ENCODE measurements at places on chromosomes 11 and 22.

GRCh38 chr11:128244871-128245270, 342.5 kb downstream of the ETS1 start:
- no peak for DNase-seq

GRCh38 chr22:21701384-21701971, 34.1 kb downstream of the YPEL1 start:
- DNase-seq, result no peak

- DNase-seq, result no peak
Measured at GRCh38 chr11:114066046-114066648, 6.6 kb downstream of the ZBTB16 start.

- DNase-seq, result no peak
Measured at GRCh38 chr11:63939397-63939891, 642 bp downstream of the NAA40 start.

GRCh38 chr11:36408498-36409136, 101.5 kb downstream of the TRAF6 start:
- DNase-seq, result no peak

- DNase-seq, result no peak
Measured at GRCh38 chr11:107702109-107702660, 9.7 kb downstream of the SLN start.

DNA sequence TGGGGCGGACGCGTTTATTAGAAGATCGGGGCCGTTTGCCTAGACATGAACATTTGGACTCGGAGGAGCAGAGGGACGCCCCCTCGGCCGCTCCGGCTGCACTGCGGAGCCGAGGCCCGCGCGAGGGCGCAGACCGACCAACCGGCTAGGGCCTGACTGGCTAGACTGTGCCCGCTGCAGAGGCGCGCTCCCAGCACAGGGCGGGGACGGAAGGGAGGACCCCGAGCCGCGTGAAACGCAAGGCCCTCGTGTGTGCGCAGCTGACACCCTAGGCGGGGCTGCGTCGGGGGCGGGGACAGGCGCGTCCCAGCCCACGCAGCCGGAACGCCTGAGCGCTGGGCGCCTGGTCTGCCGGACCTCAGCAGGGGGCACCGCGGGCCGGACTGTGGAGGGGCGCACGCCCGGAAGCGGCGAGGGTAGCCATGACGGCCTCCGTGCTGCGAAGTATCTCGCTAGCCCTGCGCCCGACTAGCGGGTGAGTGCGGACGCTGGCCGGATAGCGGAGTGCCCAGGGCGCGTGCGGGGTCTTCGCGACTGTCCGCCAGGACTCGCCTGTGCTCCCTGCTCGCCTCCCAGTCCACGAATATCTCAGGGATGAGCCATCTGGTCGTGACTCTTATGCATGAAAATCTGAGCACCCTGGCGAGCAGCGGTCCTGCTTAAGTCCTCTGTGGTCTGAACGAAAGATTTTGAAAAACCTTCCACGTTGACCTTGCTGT, at the start of gene MRPL40:
Gene MRPL40, plus strand, starts transcription at position 413 of the 719 bp plus-strand sequence. Its CDS starts 10 bp downstream, at position 423.
- DNase-seq, result peak; percentile 74

DNA sequence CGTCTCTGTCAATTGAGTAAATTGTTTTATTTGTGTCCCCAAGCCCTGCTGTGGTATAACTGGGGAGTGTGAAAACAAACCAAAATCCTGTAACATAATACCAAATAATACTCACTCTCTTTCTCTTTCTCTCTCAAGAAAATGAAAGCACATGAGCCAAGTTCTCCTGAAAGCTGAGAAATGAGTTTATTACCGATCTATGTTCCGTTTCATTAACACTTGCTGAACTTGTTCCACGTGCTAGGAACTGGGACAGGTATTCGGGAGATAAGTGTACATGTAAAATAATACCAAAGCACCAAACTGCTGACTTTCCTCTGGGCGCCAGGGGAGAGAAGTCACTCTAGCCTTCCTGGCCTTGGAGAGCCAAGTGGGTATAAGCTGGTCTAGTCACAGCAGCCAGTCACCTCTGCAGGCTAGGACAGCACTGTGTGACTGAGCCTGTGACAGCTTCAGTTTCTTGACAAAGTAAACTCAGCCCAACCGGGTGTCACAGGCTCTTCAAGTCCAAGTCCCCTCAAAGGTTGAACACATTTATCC, 23.1 kb downstream of the CD6 start:
- no peak for DNase-seq

DNA sequence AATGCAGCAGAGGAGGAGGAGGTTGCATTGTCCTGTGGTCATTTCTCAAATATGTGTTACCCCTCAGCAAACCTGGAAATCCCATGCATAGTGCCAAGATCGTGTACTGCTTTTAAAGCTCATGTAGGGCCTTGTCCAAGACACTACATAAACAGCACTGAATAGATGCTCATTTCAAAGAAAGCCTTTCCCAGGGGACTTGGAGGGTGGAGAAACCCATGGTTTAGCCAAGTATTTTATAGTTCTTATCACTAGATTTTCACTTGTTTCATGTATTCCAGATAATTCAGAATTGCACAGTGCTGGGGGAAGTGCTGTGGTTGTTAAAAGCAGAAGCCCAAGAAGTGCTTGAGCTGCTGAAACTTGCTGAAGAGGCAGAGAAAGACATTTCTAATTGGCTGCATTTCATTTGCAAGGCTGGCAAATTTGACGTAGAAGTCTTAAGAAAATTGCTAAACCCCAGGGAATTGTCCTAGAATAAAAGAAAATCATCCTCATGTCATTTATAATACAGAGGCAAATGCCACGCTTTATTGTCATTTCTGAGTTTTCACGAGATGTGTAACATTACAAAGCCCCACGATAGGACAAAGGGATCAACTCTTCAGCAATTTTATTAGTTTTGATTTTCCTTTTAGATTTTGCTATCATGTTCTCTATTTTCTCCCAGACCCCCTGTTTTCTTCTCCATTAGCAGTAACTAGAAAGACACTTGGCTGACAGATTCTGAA, 20.1 kb downstream of the CSRP3 start:
- DNase-seq, result no peak

GRCh38 chr22:33640900-33641299, 279.4 kb downstream of the LARGE1 start:
- no peak for DNase-seq

- no peak for DNase-seq
Measured at GRCh38 chr22:44305888-44306287, 6.9 kb downstream of the SHISAL1 start.

GRCh38 chr22:46983046-46983445, 220.6 kb downstream of the TBC1D22A start:
- no peak for DNase-seq

- no peak for DNase-seq
Measured at GRCh38 chr11:131582021-131582525, 211.7 kb downstream of the NTM start.

DNA sequence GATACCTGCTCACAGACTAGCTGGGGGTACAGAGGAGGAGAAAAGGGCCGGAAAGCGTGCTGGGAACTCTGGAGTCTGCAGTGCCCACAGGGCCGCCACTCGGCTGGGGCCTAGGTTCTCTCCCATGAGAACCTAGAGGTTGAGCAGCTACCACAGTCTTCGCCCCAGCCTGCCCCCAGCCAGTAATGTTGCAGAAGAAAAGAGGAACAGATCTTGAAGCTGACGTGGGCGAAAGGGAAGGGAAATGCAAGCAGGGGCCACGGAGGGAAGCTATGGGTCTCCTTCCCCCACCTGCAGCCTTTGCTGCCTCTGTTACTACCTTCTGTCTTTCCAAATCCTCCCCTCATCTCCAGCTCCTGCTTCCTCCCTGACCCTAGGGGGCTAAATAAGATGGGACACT, 28.8 kb upstream of the P2RY2 start:
- DNase-seq, result no peak

DNA sequence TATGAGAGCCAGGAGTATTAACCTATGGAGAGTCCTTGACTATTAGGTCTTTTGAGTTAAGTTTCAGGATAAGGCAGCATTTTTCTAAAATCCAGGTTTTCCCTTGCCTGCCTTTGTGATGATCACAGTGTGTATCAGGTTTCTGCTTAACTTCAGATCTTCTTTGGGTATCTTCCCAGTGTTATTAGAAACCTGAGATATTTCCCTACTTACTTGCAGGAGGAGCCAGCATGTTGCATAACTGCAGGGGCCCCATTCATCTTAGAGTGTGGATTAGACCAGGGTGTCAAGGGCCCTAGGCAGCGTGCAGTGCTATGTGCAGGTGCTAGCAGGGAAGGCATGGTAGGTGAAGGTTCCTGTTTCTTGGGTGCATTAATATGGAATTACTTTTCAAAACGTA, 69.5 kb downstream of the ZNRF3 start:
- DNase-seq, result no peak

- DNase-seq, result no peak
Measured at GRCh38 chr22:42636506-42636905, 3.9 kb downstream of the ATP5MGL start.

GRCh38 chr22:28123989-28124766, 205.1 kb upstream of the PITPNB start:
- no peak for DNase-seq

- DNase-seq, result no peak
Measured at GRCh38 chr11:43922744-43923405, 19.6 kb upstream of the C11orf96 start.

- no peak for DNase-seq
Measured at GRCh38 chr11:122126024-122126688, 10.1 kb upstream of the BLID start.

DNA sequence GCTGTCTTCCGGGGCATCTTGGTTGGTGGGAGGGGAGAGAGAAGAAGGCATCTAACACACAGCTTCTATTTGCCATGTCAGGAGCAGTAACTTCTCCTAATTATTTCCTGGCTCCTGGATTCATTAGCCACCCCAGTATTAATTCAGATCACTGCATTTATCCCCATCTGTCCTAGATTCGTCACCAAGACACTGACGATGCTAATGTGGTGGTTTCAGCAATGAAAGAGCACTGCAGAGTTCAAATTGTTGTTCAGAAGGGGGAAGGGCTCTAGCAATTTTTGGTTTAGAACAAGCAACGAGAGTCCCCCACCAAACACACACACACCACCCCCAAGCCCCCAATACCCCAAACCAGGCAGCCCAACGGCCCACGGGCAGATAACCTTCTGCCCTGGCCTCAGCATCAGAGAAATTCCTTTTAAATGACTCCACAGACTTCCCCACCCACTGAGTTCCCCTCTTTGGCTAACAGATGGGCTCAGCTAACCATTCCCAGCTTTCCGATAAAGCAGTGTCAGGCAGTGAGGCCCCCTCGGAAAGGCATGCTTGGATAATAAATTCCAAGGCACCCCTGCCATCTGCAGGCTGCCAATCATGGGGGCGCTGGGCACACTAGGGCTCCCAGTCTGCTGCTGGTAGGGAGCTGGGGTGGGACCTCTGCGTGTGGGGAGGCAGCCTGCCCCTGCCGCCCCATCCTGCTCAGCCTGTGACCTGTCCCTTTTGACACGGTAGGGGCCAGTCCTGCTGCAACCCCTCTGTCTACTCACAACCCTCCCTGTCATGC, 453.5 kb downstream of the MIAT start:
- no peak for DNase-seq

DNA sequence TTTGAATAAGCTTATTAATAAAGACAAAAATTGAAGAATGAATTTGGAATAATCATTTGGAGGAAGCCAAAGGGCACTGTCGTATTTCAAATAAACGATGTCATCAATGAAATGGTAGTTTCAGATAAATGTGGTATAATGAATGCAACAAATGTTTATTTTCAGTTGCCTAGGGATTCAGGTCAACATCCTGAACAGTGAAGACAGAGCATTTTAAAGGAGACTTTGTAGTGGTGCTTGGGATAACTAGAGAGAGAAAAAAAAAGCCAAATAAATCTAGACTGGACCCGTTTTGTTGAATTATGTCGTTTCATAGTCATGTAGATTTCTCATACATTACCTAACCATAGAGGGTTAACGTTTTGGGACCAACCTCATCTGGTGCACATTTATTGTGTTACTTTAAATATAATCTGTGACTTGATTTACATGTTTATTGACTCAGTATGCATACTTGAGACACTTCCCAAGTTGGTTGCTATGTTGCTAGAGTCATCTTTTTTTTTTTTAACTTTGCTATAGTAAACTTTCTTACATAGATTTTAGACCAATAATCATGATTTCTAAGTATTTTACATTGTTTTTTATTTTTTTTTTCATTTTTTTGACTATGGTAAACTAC, 111.1 kb downstream of the NCAM1 start:
- no peak for DNase-seq

DNA sequence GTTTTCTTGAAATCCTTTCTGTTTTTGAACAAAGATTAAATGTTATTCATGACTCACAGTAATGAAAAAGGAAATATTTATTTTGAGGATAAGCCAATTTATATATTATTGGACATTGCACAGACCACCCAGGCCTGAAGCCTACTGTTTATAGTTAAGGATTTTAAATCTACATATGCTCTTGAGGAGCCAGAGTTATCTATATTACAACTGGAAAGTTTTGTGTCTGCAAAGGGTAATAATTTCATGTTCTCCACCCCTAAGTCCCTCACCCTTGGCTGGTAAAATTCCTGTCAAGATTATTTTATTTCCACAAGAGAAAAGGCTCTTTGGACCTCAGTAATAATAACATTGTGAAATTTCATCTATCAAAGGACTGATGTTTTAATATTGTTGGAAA, 228.2 kb downstream of the TMEM135 start:
- no peak for DNase-seq

GRCh38 chr22:40413873-40414272, 43.5 kb downstream of the SGSM3 start:
- no peak for DNase-seq

GRCh38 chr11:117961896-117962295, 24.3 kb upstream of the IL10RA start:
- DNase-seq, result no peak

All from stimulated activated CD8-positive, alpha-beta memory T cell treated with anti-CD3 and anti-CD28 coated beads, Interleukin-7, amount 100 ng/mL, for 1 hour (primary cell).